NCI-H1092 treated with DMSO at 0.1 percent for 48 hours (cell line): ENCODE measurements at places on chromosomes 3 and 15.

DNA sequence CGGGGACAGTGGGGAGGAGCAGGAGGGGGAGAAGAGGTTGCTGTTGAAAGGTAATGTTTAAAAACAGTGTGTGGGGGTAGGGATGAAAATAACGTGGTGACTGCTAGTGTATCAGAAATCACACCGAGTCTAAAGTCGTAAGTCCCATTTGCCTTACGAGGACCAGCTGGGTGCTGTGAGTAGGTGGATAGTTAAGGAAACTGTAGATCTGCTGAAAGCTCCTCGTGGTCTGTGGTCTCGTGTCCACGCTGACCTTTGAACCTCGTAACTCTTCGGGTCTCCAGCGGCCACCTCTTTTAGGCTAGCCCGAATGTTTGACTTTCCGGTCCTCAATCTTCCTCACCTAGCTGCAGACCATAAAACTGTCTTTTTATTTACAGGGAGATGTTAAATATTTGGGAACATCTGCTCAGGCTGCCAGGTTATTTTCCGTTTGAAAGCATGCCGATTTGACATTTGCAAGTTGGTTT lies 29.3 kb upstream of the ST3GAL6 start:
- no peak for DNase-seq

DNA sequence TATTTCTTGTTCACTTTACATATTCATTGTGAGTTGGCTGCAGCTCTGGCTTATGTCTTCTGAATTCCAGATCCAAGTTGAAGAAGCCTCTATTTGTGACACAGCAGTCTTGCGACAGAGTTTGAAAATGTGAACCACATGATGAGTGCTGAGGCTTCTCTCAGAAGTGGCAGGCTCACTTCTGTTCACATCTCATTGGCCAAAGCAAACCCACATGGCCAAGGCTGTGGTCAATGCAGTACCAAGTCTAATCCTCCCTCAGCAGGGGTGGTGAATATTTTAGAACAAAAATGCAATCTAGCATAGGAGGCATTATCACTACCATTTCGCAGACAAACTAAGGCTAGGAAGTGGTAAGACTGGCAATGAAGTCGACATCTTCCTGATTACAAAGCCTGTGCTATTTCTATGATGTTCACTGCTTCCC lies 45.2 kb downstream of the CDCP1 start:
- no peak for DNase-seq

DNA sequence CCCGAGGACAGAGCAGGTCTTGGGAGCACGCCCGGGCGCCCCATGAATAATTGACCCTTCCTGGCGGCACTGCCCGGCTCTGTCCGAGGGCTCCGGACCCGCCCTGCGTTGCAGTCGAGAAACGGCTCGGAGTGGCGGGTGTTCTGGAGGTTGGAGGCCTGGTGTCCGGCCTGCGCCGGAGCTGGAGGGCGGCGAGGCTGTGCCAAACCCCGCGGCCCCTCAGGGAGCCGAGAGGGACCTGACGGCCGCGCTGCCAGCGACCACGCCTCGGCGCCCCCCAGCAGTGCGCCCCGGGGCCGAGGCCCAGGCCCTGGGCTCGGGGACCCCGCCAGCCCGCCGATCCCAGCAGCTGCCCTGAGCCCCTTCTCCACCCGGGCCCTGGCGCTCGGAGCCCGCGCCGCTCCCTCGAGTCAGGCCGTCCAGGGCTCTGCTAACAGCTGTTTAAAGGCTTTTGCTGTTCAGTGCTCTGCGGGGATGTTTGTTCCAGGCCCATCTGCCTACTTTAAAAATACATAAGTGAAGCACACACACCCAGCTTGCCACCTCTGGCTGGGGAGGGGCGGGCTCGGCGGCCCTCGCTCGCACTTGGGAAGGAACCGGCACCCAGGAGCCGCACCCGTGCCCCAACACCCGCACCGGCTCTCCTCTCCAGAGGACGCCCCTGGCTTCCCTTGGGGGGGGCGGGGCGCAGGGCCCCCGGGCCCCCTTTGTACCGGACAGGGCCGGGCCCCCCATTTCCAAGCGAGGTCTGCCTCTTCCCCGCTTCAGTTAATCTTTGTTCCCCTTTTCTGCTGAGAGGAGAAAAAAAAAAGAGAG lies 730 bp upstream of the ZNF710 start:
- DNase-seq: peak; percentile 20

DNA sequence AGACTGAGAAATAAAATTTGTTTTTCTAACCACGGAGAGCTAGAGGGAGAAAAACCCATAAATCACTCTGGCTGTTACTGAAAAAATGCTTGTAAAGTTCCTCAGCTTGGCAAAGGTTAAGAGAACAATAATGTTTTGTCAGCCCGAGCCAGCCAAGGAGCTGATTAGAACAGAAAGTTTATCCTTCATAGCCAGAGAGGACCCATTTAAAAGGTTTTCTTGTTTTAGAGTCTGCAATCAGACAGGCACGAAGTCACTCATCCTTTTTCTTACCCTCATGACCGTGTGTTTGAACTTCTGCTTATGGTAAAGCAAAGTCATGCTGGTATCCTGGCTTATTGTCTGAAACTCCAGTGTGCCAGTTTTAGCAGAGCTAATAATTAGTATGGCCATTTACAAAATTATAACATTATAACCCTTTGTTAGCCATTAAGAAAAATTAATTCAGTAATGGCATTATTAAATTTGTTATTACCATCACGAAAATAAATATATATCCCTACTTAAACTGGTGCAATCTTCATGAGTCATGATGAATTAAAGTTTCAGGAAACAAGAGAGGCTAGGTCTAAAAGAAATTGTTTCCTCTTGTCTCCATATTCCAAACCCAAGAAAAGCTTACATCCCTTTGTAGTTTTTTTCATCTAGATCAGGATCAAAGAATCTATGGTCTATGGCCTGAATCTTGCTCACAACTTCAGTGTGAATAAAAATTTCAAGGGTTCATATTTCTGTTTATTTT lies 13.5 kb upstream of the STXBP5L start:
- no peak for DNase-seq

- DNase-seq: no peak
Measured at GRCh38 chr3:170734735-170735065, 135.3 kb downstream of the RPL22L1 start.

DNA sequence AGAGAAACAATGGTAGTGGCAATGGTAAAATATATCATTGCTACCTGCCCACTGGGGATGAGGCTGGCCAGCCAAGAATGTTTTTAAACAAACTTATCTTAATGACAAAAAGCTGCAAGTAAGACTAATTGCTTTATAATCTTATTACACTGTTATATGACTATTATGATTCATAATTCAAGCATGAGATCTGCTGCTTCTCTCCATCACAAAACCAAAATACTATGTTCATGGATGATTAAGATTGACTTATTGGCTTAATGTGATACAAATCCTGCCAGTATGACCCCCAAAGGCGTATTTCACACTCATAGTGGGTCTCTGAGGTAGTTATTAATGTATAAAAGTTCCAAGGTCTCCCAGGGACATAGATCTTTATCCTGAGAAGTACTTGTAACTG lies 52.6 kb downstream of the FBN1 start:
- DNase-seq: no peak

DNA sequence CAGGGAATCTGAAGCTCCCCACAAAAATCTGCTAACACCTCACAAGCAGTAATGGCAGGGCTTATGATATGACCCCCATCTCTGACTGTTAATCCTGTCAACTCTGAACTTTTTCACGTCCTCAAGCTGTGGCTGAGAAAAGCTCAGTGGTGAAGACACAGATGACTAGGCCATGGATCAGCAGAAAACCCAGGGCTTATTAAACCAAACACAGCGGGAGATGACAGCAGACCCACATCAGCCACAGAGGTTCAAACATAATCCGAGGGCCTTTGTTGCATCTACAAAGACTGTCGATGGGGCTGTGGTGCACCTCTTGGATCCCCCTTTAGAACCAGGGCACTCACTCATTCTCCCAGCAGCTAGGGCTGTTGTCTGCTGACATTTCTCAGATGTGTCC lies 50.4 kb downstream of the GLB1 start:
- no peak for DNase-seq
